Astrocyte (in vitro differentiated cells and primary cell): ENCODE measurements at places on chromosomes 12 and 14.
A peak's percentile ranks its signal among the peaks of the same experiment; 100 is the strongest.

DNA sequence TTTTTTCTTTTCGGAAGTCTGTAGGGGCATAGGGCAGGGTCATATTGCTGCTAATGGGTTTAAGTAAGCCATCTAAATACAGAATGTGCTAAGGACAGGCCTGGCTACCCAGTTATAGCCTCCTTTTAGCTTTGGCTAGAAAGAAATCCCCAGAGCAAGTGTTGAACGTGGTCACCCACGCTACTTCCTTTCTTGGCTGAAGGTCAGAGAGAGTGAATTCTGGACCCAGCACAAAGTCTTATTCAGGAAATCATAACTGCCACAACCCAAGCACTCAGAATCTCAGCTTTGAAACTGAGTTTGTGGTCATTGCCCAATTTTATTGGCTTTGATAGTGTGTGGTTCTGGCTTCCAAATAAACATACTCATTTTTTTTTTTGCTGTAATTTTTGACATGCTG lies 542.1 kb upstream of the ATP2B1 start:
- peak; percentile 23 for DNase-seq

GRCh38 chr12:118534003-118534402 lies 157.6 kb downstream of the SUDS3 start:
- no peak for DNase-seq

- DNase-seq: peak; percentile 26
Observed at GRCh38 chr14:52551696-52552062, 626 bp downstream of the TXNDC16 start.

DNA sequence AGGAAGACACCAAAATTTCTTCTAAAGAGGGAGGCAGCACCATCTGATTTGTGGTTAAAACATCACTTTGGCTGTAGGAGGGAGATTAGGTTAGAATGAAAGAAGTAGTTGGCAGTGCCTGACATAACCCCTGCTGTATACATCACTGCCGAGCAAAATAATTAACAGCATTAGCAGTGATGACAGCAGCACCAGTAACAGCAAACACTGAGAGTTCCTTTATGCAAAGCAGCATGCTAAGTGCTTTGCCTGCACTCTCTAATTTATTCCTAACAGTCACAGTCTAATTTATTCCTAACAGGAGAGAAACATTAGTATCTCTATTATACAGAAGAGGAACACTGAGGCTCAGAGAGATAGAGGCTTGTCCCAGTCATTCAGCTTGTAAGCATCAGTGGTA lies 1469.7 kb downstream of the AACS start:
- DNase-seq: no peak

DNA sequence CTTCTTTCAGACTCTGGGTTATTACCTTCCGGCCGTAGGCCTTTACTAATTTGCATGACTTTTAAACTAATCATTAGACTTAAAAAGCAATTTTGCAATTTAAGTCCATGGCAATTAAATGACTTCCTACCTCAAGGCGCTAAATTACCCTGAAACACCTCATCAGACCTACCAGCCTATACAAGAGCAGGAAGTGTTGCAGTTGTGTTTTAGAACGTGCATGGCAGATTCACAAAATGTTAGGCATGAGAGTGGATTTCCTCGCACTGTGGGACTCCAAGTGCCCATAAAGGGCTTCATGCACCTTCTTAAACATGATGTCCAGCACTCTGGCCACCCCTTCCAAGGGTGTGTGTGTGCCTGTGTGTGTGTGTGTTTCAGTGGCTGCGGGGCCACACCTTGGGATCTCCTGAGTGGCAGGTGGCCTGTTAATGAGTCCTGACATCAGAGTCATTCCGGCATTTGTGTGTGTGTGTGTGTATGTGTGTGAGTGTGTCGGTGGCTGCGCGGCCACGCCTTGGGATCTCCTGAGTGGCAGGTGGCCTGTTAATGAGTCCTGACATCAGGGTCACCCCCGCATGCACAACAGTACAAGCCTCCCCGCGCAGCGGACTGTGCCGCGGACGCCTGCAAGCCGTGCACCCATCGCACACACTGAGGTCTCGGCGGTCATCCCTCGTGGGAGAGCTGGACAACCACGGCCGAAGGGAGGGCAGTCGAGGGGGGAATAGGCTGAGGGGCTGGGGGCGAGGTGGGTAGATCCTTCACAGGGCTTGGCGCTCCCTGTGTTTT lies 900 bp downstream of the C2CD5 start:
- peak; percentile 31 for DNase-seq

GRCh38 chr12:111715279-111715678 lies 29.4 kb downstream of the ACAD10 start:
- peak; percentile 1 for DNase-seq

DNA sequence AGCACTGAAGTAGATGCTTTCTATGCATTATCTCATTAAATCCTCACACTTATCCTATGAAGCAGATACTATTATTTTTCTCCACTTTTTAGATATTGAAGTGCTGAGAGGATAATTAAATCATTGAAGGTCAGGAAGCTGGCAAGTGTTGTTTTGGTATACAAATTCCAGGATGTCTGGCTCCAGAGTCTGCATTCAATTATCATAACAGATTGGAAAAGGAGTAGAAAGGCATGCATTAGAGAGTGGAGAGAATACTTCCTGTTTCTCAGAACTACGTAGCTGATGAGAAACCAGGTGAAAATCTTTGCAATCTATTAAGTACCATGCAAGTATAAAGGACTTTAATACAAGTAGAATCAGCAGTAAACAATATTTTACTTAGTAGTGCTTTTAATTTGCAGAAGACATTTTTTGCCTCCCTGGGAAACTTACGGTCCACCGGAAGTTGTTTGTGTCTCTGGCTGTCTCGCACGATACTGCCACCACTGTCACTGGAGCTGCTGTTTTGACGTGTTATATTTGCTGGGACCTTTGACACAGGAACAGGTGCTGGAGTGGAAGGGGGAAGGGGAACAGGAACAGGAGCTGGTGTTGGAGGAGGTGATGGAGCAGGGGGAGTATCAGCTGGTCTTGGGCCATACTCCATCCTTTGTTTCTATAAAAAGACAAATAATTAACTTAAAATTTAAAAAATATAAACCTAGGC lies 158.0 kb downstream of the EPS8 start:
- no peak for DNase-seq

GRCh38 chr14:105410642-105411016 lies 9.0 kb upstream of the MTA1 start:
- DNase-seq: no peak
